ENCODE measurements at places on chromosomes 6 and 20.

- no peak for DNase-seq
Observed at GRCh38 chr6:10271982-10272381, 142.9 kb downstream of the TFAP2A start.

DNA sequence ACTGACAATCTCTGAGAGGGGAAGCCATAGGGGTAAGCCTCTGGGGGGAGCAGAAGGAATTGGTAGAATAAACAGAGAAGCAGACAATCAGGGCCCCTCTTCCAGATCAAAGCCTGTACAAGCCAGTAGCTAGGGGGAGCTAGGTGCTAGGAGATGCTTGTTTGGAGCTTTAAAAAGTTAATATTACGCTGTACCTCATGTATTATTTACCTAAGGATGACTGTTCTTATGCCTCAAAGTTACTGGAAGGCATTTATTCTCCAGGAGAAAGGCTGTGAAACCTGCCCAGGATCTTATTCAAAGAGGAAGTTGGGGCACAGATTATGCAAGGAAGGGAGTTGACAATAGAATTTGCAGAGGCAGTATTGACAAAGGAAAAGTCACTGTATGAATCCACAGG, 111.8 kb upstream of the SLC35F1 start:
- no peak for DNase-seq

DNA sequence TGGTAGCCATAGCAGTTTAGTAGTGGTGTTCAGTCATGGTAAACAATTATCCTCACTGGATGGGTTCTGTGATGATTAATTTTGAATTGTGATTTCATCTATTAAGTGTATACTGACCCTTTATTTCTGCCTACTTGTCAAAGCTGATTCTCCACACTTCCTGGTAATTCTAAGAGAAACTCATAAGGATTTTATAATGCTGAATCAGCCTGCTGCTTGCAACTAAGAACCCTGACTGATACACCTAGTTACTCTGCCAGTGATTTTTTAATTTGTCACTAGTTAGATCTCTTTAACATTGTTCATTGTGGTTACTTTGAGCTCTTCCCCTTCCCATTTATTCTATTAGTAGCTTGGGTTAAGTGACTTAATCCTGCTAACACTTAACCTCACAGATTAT, 8.6 kb downstream of the CDC40 start:
- DNase-seq: no peak

GRCh38 chr6:14851281-14851680, 394.6 kb upstream of the JARID2 start:
- DNase-seq: no peak

GRCh38 chr6:165611294-165611693, 51.7 kb downstream of the PDE10A start:
- no peak for DNase-seq

- DNase-seq: no peak
Observed at GRCh38 chr6:117143647-117144046, 121.7 kb upstream of the VGLL2 start.

DNA sequence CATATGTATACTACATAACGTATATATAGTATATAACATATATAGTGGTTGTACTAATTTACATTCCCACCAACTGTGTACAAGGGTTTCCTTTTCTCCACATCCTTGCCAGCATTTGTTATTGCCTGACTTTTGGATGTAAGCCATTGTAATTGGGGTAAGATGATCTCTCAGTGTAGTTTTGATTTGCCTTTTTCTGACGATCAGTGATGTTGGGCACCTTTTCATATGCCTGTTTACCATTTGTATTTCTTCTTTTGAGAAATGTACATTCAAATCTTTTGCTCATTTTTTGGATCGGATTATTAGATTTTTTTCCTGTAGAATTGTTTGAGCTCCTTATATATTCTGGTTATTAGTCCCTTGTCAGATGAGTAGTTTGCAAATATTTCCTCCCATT, 11.4 kb downstream of the SYNJ2 start:
- DNase-seq: no peak

DNA sequence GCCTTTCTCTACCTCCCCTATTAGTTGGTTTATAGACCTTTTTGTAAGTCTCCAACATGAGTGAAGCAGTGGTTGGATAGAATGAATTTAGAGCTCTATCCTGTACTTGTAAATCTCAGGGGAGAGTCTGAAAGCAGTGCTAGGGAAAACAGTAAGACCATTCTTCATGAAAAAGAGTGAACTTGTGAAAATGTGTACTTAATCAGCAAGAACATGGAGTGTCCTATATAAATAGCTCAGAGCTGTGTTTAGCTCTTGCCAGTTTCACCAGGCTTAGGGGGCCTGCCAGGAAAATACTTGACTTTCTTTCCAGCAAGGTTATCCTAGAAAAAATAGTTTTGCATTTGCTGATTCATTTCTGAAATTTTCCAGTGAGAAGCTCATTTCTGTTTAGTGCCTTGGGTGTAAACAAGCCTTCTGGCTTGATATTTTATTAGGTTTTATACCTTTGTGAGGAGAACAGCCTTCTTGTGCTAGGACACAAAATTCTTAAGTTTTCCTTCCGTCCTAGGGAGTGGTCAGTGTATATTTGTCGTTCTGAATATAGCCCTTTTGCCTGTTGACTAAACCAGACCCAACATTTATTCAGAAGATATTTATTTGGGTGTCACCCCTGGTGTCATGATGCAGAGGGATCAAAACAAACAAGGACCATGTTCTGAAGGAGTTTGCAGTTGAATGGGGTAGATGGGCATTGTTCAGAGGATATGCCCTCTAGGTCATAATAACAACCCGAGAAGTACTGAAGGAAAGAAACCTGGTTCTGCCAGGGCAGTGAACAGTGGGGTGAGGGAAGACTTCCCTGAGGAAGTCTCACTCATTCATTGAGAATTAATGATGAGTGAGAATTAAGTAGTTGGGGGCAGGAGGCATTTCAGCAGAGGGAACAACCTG, 7.6 kb downstream of the ARFGEF2 start:
- no peak for DNase-seq

DNA sequence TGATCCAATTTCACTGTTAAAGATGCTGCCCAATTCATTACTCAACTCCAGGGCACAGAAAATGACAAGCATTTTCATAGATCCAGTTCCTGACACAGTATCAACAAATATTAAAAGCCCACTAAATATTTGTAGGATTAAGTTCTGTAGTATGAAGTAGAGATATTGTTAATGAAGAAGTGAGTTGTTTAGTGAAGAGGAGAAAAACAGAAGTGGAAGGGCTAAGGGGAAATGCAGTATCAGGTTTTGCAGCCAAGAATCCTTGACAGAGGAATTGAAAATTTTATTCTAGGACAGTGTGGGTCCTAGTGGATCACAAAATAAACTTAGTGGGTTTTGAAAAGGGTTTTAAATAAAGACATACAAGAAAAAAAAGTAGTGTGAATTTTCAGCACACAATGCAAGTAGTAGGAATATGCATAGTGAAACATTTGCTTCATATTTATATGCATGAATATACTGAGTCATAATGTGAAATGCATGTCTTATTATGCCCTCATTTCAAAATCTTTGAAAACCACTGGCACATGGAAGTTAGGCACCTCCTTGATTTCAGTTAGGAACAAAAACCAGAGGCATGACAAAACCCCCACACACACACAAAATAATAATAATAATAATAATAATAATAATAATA, 338.6 kb downstream of the KHDRBS2 start:
- DNase-seq: no peak

- DNase-seq: no peak
Observed at GRCh38 chr6:79640146-79641111, 9.3 kb downstream of the SH3BGRL2 start.

DNA sequence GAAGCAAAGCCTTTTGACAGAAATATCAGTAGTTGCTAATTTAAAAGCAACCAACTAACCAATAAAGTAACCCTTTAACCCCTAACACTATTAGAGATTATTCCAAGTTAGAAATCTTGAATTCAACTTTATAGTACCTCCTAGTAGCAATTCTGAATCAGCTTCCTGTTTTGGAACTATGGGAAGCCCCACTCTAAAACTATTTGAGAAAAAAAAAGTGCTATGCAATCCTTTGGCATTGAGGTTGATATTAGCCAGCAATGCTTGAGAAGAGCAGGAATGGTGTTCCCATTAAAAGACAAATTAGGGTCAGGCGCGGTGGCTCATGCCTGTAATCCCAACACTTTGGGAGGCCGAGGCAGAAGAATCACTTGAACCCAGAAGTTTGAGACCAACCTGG, 306.2 kb upstream of the ZFP64 start:
- no peak for DNase-seq

- no peak for DNase-seq
Observed at GRCh38 chr20:48949304-48950170, 28.0 kb downstream of the ARFGEF2 start.

- no peak for DNase-seq
Observed at GRCh38 chr6:27752038-27752885, 159.9 kb downstream of the OR2B2 start.

DNA sequence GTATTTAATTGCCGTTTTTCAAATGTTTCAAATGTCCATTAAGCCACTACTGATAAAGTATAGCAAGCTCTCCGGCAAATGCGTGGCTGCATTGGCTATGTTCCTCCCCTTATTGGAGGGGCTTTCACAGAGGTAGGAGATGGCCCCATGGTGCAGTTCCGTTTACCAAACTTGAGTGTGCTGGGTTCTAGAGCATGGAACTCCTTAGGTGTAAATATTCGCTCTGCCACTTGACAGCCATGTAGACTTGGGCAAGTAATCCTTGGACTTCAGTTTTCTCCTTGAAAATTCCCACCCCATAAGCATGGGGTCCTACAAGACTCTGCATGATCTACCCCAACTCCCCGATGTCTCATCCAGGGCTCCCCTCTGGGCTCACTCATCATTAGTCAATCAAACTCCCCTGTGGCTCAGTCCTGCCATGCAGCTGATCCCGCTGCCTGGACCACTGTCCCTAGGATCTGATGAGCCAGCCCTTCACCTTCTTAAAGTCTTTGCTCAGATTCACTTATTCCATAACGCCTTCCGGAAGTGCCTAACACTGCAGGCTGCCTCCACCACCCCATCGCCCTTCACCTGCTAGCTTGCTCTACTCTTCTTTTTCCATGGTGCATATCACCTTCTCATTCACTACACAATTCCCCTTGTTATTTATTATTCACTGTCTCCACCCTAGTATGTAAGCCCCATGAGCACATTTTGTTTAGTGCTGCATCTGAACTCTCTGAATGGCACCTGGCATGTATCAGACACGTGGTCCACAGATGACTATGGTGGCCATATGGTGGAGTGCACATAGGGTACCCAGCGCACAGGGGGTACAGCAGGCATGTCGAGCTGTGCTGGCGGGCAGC, 18.8 kb downstream of the PRR18 start:
- no peak for DNase-seq

- peak; percentile 3 for DNase-seq
Observed at GRCh38 chr6:51934098-51934497, 153.3 kb downstream of the PKHD1 start.

- peak; percentile 86 for DNase-seq
Observed at GRCh38 chr6:31680226-31681134, at the start of gene LY6G5C. Gene LY6G5C (minus strand): TSS chr6:31681067. CDS start chr6:31680373, 694 bp downstream.

- DNase-seq: peak; percentile 99
Observed at GRCh38 chr20:36861875-36862801, 13.8 kb upstream of the TLDC2 start.

DNA sequence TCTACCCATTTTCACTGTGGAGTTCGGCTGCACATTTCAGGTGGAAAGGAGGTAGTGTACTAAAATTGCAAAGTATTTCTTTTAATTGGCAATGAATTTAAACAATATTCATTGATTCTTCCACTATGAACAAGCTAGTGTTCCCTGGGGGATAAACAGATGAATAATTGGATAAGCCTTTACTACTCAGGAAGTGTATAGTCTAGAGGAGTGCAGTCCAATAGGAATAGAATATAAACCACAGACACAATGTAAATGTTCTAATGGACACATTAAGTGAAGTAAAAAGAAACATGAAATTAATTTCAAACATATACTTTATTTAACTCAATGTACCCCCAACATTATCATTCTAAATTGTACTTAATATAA, 28.7 kb downstream of the SGK1 start:
- DNase-seq: no peak

DNA sequence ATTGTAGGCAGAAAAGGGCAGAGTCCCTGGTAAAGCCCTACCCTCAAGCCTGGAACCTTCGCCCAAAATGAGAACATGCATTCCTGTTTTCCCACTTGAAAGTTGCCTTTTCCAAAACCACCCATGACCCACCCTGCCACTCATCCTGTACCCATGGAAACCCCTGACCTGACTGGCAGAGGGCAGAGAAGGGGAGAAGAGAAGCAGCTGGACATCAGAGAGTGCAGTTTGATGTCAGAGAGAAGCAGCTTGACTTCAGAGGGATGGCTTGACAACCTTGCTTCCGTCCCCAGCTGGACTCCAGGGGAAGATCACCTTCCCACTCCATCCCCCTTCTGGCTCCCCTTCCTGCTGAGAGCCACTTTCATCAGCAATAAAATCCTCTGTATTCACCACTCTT, 123.6 kb upstream of the SHLD1 start:
- DNase-seq: no peak

DNA sequence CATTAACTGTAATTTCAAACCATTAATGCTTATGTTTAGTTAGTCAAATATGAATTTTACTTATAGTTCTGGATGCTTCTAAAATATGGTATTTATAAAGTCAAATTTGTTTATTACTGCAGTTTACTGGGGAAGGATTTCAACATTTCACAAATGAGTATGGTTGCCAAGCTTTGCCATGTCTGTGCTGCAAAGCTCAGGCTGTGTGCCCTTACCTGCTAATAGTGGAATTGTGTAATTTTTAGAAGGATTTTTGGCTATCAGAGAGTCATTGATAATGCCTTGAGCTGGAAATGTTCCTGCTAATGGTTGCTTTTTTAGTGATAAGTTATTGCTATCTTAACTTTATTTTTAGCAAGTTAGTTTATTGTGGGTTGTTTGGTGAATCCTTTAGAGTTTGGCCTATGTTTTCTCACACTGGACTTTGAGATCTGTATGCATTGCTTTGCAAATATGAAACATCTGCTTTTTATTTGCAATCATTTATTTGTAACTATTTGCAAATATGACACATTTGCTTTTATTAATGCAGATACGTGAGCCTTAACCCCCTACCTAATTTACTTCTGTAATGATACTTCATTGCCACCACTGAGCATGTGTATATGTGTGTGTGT, 105.8 kb downstream of the CD109 start:
- no peak for DNase-seq

DNA sequence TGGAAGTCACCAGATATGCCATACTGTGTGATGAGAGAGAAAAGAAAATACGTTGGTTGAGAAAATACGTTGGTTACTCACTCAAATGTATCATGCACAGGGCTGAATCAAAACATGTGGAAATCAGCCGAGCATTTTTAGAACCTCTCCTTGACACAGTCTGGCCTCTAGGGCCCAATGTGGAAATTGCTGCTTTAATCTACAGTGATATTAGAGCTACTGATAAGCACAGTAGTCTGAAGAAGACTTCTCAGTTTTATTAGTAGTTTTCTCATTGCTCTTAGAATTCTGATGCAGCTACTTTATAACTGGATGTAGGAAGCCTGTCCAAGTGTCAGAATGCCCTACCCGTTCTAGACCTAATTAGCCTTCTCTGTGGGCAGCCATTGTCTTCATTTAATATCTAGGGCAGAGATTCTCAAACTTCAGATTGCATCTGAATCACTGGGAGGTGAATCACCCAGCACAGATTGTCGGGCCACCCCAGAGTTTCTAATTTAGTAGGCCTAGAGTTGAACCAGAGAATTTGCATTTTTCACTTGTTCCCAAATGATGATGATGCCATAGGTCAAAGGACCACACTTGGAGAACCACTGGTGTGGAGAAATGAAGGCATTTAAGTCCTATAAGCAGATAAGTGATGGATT, 229.1 kb downstream of the PLCB1 start:
- no peak for DNase-seq

GRCh38 chr6:82840571-82840970, 225.1 kb downstream of the UBE3D start:
- DNase-seq: no peak

- DNase-seq: no peak
Observed at GRCh38 chr6:104940893-104941728, 15.8 kb upstream of the LIN28B start.

- no peak for DNase-seq
Observed at GRCh38 chr6:1606780-1607515, 2.8 kb upstream of the FOXC1 start.

Measured in T47D (cell line).